ENCODE measurements at places on chromosomes 3 and 15. TPM values are rescaled to one million over a fixed set of nuclear protein-coding genes. Genes with fewer than 3 reads are reported as not detected.

The BSN gene
- total RNA-seq: 46.9 TPM

The ARF4 gene
- 131 TPM for total RNA-seq

The ALS2CL gene
- 0.51 TPM for total RNA-seq

The NDN gene
- 115 TPM for total RNA-seq

The SEC62 gene
- 75.5 TPM for total RNA-seq

The ADAMTS9 gene
- 2.3 TPM for total RNA-seq

The DLL4 gene
- 12.5 TPM for total RNA-seq

The SOX14 gene
- not detected for total RNA-seq

GRCh38 chr3:64988188-64988587, 300.4 kb upstream of the ADAMTS9 start:
- DNase-seq: no peak
- H3K36me3 ChIP-seq: no peaks in the 10 kb centered on the region
- H3K27ac ChIP-seq: no peak overlapping the region

DNA sequence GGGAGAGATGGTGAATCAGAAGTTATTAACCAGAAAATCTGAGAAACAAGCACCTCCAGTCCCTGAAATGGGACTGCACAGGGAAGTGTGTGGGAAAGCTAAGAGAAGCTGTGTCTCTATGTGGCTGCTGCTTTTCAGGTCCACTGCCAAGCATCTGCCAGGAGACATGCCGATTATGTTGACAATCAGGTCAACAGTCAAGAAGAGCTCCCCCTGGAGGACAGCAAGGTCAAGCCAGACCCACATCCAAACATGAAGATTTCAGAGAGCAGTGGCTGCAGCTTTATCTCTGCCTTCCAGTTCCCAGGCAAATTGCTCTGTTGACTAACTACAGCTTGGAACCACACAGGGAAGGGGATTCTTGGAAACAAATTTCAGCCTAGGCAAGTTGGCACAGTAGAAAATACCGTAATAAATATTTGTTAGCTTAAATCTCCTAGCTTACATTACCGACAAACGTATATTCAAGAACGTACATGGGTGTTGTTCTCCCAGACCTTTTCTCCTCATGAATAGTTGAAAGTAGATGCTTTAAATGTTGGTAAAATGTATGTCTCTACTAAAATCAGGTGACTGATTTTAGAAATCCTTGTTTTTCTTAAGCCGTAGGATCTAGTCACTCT, 394.5 kb upstream of the RARB start:
- DNase-seq: peak; percentile 69
- no peak overlapping the region for H3K4me3 ChIP-seq
- no peak overlapping the region for H3K27ac ChIP-seq
- no peaks in the 10 kb centered on the region for H3K27me3 ChIP-seq

GRCh38 chr15:51731549-51732267, 5.7 kb downstream of the LYSMD2 start:
- peaks cover 2% of the 10 kb centered on the region for H3K27me3 ChIP-seq
- no peak overlapping the region for H3K4me3 ChIP-seq
- DNase-seq: no peak
- H3K36me3 ChIP-seq: no peaks in the 10 kb centered on the region
- H3K4me1 ChIP-seq: peaks cover 5% of the 10 kb centered on the region
- no peak overlapping the region for H3K27ac ChIP-seq

GRCh38 chr15:64455961-64456371, 4.4 kb upstream of the ZNF609 start:
- H3K27ac ChIP-seq: no peak overlapping the region
- peaks cover 8% of the 10 kb centered on the region for H3K27me3 ChIP-seq
- no peak for DNase-seq
- peaks cover 45% of the 10 kb centered on the region for H3K4me1 ChIP-seq
- H3K36me3 ChIP-seq: no peaks in the 10 kb centered on the region

DNA sequence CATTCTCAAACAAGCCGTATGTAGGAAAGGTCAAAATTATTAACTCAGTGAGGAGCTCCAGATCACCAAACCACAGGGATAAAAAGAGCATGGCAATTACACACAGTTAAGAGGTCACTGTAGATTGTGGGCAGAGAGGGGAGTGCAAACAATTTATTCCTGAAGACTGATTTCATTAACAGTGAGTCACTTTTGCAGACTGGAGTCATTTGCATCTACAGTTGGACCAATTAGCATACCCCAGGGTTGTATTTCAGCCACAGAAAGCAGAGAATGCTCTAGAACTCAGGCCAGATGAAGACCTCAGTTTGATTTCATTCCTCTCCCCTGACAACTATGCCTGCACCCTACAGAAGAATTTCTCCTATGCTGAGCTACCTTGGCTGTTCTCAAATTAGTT, 40.1 kb downstream of the SETMAR start:
- H3K4me3 ChIP-seq: no peak overlapping the region
- no peaks in the 10 kb centered on the region for H3K27me3 ChIP-seq
- no peak for DNase-seq
- peaks cover 4% of the 10 kb centered on the region for H3K36me3 ChIP-seq
- peaks cover 5% of the 10 kb centered on the region for H3K4me1 ChIP-seq

GRCh38 chr3:59998058-59998457, 948.2 kb upstream of the CFAP20DC start:
- H3K4me1 ChIP-seq: peaks cover 59% of the 10 kb centered on the region
- H3K36me3 ChIP-seq: no peaks in the 10 kb centered on the region
- peak; percentile 73 for DNase-seq
- peak overlapping the region; percentile 90 for H3K27ac ChIP-seq
- peaks cover 3% of the 10 kb centered on the region for H3K27me3 ChIP-seq
- H3K4me3 ChIP-seq: peak overlapping the region; percentile 26

GRCh38 chr3:57999417-58000115, 8.7 kb upstream of the FLNB start:
- H3K4me3 ChIP-seq: no peak overlapping the region
- no peak for DNase-seq
- H3K27me3 ChIP-seq: peaks cover 2% of the 10 kb centered on the region
- no peak overlapping the region for H3K27ac ChIP-seq

- H3K4me3 ChIP-seq: no peak overlapping the region
- peaks cover 2% of the 10 kb centered on the region for H3K27me3 ChIP-seq
- no peaks in the 10 kb centered on the region for H3K4me1 ChIP-seq
- no peaks in the 10 kb centered on the region for H3K36me3 ChIP-seq
Observed at GRCh38 chr3:186746008-186746407, 28.8 kb downstream of the KNG1 start.

DNA sequence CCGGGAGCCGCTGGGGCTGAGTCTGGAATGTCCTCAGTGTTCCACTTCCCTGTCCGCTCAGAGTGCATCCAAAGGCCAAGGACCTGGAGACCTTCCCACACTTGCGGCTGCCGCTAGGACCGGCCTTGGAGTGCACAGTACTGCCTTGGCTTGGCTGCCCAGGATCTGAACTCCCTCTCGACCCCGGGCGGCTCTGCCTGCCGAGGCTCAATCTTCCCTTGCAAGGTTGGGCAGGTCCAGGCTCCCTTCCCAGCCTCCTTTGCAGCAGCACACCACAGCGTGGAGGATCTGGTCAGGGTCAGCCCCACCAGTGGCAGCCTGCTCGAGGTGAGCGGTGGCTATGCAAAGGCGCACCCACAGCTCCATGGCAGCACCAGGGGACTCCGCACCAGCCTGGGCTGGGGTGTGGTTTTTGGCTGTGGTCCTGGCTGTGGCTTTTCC, 69.2 kb downstream of the PLXNA1 start:
- no peak for DNase-seq
- peaks cover 16% of the 10 kb centered on the region for H3K36me3 ChIP-seq
- H3K4me3 ChIP-seq: no peak overlapping the region

GRCh38 chr3:169286992-169287391, 376.5 kb downstream of the MECOM start:
- no peaks in the 10 kb centered on the region for H3K36me3 ChIP-seq
- H3K4me3 ChIP-seq: no peak overlapping the region
- H3K27ac ChIP-seq: no peak overlapping the region
- DNase-seq: no peak

GRCh38 chr3:13535905-13536304, 13.0 kb upstream of the FBLN2 start:
- H3K4me1 ChIP-seq: peaks cover 11% of the 10 kb centered on the region
- peaks cover 13% of the 10 kb centered on the region for H3K36me3 ChIP-seq
- H3K4me3 ChIP-seq: no peak overlapping the region
- H3K27ac ChIP-seq: no peak overlapping the region
- H3K27me3 ChIP-seq: peaks cover 18% of the 10 kb centered on the region
- DNase-seq: no peak

- H3K4me3 ChIP-seq: no peak overlapping the region
- no peak overlapping the region for H3K27ac ChIP-seq
- H3K27me3 ChIP-seq: no peaks in the 10 kb centered on the region
- DNase-seq: no peak
- H3K4me1 ChIP-seq: no peaks in the 10 kb centered on the region
Observed at GRCh38 chr3:140686128-140686527, 8.3 kb downstream of the TRIM42 start.

DNA sequence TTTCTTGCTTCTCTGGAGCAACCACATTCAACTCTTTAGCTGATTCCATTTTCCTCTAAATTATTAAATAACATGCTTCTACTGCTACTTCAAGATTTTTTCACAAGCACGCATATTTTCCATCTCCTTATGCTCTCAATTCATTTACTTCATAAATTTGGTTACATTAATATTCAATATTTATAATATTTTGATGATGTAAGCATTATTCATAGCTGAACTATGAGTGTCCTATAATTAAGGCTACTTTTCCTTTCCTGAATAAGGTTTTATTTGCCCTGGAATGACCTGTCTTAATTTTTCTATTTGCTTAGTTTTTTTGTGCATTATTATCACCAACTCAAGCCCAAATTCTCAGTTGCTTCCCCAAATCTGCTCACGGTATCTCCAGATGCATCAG, 109.4 kb upstream of the ADPGK start:
- H3K4me3 ChIP-seq: no peak overlapping the region
- H3K27me3 ChIP-seq: peaks cover 14% of the 10 kb centered on the region
- H3K36me3 ChIP-seq: peaks cover 5% of the 10 kb centered on the region
- H3K27ac ChIP-seq: no peak overlapping the region

GRCh38 chr3:100893590-100893989, 99.6 kb downstream of the ABI3BP start:
- peaks cover 2% of the 10 kb centered on the region for H3K27me3 ChIP-seq
- H3K27ac ChIP-seq: no peak overlapping the region

- H3K4me1 ChIP-seq: peaks cover 31% of the 10 kb centered on the region
- no peaks in the 10 kb centered on the region for H3K36me3 ChIP-seq
- peak overlapping the region; percentile 75 for H3K27ac ChIP-seq
- no peak overlapping the region for H3K4me3 ChIP-seq
- H3K27me3 ChIP-seq: peaks cover 11% of the 10 kb centered on the region
Observed at GRCh38 chr3:128317698-128318231, 148.9 kb downstream of the DNAJB8 start.

DNA sequence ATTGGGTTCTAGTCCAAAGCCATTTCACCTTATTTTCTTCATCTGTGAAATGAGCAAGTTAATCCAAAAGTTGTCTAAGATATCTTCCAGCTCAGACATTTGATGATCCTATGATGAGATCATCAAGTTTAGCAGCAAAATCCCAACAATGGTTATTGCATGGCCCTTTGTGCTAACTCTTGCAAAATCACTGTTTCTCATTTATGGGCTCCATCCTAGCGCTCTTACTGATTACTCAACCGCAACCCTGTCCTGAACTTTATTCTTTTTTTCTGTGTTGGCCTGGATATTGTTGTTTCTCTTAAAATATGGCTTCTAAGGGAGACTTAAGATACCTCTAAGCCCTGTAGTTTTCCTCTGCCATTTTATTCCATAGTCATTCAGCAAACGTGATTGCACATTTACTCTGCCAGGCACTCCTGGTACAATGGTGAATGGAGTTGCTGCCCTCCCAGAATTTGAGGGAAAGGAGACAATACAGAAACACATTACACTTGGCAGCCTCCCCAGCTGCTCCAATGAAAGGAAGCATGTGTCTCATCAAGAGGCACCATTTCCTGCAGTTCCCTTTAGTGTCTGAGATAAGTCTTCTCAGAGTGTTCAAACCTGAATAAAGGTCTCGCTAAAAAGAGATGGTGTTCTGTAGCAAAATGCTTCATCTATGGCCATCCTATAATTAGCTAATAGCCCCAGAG, 4.4 kb downstream of the GXYLT2 start:
- H3K27me3 ChIP-seq: peaks cover 1% of the 10 kb centered on the region
- H3K4me1 ChIP-seq: peaks cover 25% of the 10 kb centered on the region
- peaks cover 5% of the 10 kb centered on the region for H3K36me3 ChIP-seq

GRCh38 chr3:186814100-186814499, 7.8 kb upstream of the RFC4 start:
- no peaks in the 10 kb centered on the region for H3K27me3 ChIP-seq
- DNase-seq: no peak
- peak overlapping the region; percentile 84 for H3K27ac ChIP-seq
- H3K4me3 ChIP-seq: peak overlapping the region; percentile 70
- H3K36me3 ChIP-seq: peaks cover 4% of the 10 kb centered on the region

DNA sequence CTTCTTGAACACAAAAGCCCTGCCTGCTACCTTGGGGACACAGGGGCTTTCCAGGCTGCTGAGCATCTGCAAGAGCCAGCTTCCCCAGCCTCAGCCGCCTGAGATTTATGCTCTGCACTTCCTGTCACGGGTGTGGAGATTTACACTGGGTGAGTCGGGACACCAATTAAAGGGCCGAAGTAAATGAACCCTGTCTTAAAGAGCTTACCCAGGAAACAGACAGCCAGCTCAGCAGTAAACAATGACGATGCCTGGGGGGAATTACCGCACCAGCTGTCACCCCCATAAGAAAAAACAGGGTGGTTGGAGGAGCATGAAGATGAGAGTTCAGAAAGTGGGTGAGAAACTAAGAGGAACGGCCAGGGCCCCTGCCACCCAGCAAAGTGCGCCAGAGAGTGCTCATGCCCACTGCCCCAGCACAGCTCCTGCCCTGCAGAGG, 37.5 kb upstream of the IQSEC1 start:
- peaks cover 8% of the 10 kb centered on the region for H3K27me3 ChIP-seq
- peaks cover 9% of the 10 kb centered on the region for H3K4me1 ChIP-seq
- no peaks in the 10 kb centered on the region for H3K36me3 ChIP-seq

GRCh38 chr3:117054556-117054955, 345.0 kb downstream of the TUSC7 start:
- no peaks in the 10 kb centered on the region for H3K27me3 ChIP-seq
- peaks cover 10% of the 10 kb centered on the region for H3K4me1 ChIP-seq
- no peak overlapping the region for H3K27ac ChIP-seq
- no peak for DNase-seq
- H3K36me3 ChIP-seq: peaks cover under 1% of the 10 kb centered on the region

DNA sequence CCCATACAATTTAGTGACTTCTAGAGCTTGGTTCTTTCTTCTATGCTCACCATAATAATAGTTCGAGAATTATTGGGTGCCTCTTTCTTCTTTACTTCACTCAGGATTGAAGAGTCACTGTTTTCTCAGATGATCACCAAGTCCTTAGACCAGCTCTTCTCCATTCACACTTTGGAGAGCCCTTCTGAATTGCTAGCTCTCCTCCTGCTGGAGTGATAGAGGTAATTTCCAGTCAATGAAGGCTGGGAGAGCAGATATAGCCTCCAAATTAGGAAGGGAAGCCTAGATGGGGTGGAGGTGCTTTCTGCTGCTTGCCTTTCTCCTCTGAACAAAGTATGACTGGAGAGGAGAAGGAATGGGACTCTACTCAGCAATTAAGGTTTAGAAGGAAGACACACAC, 10.7 kb upstream of the BBX start:
- H3K36me3 ChIP-seq: no peaks in the 10 kb centered on the region
- no peak for DNase-seq
- H3K27me3 ChIP-seq: no peaks in the 10 kb centered on the region
- H3K4me3 ChIP-seq: no peak overlapping the region
- no peaks in the 10 kb centered on the region for H3K4me1 ChIP-seq
- H3K27ac ChIP-seq: no peak overlapping the region

Data from glutamatergic neuron (in vitro differentiated cells).